ENCODE measurements at places on chromosomes 3 and 15.

- DNase-seq: no peak
Observed at GRCh38 chr15:25238126-25238525, 200.7 kb downstream of the UBE3A start.

DNA sequence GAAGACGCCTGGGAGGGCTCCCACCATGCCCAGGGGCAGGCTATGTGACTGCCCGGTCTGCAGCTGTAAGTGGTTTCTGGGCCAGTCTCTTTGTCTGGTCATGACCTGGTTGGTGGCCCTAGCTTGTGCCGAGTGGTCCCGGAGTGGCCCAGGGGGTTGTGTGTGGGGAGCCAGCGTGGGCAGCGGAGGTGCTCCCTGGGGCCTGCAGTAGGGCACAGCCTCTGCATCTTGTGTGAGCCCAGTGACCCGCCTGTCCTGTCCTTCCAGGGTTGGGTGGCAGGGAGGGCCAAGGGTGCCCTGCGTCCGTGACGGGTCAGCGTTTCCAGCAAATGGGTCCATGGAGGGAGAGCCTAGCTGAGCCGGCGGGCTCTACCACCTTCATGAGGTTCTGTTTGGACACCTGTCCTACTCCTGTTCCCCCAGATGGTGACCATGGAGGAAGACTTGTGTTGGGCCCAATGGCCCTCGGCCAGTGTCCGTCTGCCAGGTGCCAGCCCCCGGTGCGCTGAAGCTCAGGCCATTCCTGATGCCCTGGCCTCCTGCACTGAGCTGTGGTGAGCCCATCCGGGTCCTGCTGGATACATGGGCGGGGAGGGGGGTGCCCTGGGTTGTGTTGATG lies 215.4 kb downstream of the SNRPN start:
- DNase-seq: peak; percentile 8

DNA sequence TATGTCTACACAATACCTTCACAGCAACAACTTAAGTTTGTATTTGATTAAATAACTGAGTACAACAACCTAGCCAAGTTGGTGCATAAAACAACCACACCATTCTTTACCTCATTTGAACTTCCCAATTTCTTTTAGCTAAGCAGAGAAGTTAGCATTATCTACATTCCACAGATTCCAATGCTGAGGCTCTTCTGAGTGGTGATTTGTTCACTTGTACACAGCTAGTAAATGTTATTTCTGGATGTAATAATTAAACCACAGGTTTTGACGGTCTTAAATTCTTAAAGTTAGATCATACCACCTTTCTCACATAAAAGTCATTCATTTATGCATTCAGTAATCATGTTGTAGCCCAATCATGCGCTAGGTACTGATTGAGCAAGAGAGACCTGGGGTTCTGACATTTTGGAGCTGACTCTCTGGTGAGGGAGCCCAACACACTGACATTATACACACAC lies 102.5 kb downstream of the SST start:
- DNase-seq: no peak

DNA sequence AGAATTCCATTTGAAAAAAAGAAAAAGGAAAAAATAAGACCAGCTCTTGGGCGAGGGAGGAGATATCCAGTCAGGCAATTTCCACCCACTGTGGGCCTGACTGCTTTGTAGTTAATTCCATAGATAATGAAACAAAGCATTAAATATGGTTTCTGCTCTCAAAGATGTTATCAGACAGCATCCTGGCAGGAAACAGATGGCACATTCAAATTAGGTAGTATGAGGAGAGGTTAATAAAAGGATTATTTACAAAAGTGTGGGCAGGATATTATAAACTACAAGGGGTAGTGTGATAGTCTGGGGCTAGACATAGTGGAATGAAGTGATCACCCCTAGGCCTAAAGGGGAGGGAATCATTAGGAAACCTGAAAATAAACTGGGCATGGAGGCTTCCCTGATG lies 193.2 kb downstream of the CLSTN2 start:
- DNase-seq: no peak

DNA sequence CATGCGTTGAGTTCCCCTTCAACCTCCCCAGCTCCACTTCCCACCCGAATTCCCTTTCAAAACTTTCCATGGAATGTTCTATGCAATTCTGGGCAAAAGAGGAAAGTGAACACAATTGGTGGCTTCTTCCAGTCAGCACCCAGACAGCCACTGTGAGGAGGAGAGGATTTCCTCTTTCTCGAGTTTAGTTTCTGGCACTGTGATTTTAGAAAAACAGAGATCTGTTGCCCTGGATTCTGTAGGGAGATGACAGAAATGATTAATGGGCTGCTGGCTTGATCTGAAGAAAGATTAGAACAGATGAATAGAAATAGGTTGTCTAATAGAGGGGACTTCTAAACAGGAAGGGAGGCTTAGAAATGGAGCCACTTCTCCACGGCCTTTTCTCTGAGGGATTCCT lies 172.0 kb downstream of the MCTP2 start:
- DNase-seq: no peak

DNA sequence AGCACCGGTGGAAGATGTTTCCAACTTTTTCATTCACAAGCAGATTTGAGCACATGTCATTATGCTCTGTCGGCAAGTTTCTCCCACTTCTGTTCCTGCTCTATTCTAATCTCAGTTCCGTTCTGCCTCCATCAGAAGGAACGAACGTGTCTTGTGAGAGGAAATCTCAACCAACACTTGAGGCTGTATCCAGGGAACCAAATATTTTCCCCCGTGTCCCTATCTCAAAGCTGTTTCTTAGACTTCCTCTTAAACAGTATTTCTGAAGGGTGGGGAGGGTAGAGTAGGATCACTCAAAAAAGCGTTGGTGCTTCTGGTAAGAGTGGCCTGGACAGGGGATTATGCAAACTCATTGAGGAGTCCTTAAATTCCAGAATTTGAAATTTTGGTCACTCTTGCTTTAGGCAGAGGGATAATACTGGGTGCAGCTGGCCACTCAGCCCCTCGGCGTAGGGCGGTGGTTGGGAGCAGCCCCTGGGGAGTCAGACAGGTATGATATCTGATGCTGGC lies 54.9 kb downstream of the FRMD4B start:
- DNase-seq: no peak

GRCh38 chr3:69675786-69676530 lies 63.3 kb upstream of the MITF start:
- no peak for DNase-seq
